ENCODE measurements at places on chromosomes 6 and 20. TPM values are rescaled to one million over a fixed set of nuclear protein-coding genes. Genes with fewer than 3 reads are reported as not detected.

HIVEP2 gene
- total RNA-seq, result 90.6 TPM

TNNC2 gene
- not detected for total RNA-seq

CLVS2 gene
- not detected for total RNA-seq

AVP gene
- total RNA-seq, result not detected

C6orf52 gene
- total RNA-seq, result 1.2 TPM

SLC22A2 gene
- total RNA-seq, result not detected

C20orf202 gene
- total RNA-seq, result 0.20 TPM

EYS gene
- not detected for total RNA-seq

SLC35A1 gene
- 20.4 TPM for total RNA-seq

Data from CD4-positive, alpha-beta memory T cell (primary cell).